SK-N-SH treated with all-trans-retinoic acid at 6 μM for 48 hours (cell line): ENCODE measurements at places on chromosomes 16 and 17.
A peak's percentile ranks its signal among the peaks of the same experiment; 100 is the strongest.

GRCh38 chr16:13062219-13062618 is 160.8 kb downstream of the SHISA9 start:
- ATAC-seq = no peak

- peak; percentile 84 for ATAC-seq
Observed at GRCh38 chr17:2192367-2193057, 111.1 kb downstream of the SMG6 start.

- ATAC-seq = peak; percentile 85
Observed at GRCh38 chr16:117379-118365, 20.8 kb downstream of the NPRL3 start.

- peak; percentile 38 for ATAC-seq
Observed at GRCh38 chr17:63549289-63549945, 860 bp upstream of the DCAF7 start.

DNA sequence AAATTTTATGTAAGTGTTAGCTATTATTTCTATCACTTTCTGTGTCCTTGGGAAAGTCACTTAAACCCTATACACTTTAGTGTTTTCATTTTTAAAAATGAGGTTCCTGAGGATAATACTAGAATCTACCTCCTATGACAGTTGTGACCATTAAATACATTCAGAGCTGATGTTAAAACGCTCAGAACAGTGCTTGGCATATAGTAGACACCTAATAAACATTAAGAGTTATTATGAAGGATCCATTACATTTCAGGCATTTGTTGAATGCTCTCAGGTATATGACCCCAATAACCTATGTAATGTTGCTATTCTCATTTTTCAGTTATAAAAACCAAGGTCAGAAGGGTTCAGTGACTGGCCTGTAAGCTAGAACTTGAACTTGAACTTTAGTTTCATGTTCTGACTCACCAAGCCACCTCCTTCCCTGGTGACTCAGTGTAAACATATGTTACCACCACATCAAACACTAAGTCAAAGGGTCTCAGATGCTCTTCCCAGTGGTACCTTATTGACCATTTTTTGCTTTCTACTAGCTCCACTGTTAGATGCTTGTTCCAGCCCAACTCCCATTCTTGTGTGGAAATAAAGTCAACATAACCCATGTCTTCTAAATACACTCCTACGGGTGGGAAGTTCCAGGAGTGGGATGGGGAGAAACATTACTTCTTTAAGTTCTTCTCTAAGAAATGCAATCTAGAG is 47.6 kb downstream of the HSD17B2 start:
- ATAC-seq = no peak

DNA sequence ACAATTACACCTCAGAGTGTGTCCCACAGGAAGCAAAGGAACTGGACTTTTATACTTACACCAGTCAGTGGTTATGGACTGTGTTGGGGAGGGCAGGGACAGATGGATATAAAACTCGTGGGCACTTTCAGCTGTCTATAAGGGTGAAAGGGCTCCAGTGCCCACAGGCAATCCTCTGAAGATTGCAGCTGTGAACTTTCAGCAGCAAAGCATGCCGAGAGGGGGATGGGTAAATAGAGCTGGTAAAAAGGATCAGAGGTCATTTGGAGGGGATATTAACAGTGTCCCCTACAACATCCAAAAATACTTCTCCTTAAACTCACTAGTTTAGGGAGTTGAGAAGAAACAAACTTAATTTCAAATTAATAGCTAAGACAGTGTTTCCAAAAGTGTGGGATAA is 13.3 kb upstream of the RFWD3 start:
- ATAC-seq = no peak

GRCh38 chr17:58968426-58969061 is 138.1 kb downstream of the TRIM37 start:
- no peak for ATAC-seq

GRCh38 chr17:43431714-43432523 is 33.1 kb downstream of the ARL4D start:
- ATAC-seq = no peak

DNA sequence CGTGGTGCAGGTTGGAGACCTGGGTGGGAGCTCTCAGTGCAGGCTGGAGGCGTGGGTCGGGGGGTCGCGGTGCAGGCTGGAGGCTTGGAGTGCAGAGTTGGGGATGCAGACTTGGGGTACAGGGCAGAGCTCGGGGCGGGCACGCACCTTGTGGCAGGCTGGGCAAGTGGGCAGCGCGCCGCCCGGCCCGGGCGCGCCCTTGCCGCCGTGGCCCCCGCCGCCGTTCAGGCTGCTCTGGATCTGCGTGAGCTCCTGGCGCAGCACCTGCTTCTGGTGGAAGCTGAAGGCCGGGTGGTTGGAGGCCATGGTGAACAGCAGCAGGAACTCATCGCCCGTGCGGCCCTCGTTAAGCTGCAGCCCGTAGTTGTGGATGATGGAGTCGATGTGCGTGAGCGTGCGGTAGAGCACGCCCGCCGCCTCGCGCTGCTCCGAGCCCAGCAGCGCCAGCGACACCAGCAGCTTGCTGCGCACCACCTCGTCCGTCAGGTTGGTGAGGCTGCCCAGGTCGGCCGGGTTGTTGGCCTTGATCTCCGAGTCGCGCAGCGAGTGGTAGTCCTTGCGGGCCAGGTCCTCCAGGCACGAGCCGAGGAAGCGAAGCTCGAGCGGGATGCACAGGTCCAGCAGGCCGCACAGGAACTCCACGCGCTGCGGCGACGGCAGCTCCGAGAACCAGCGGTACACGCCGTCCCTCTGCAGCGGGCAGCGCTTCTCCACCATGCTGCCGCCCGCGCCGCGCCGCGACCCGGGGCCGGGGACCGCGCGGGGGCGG is 1.1 kb downstream of the ZCCHC14 start:
- peak; percentile 13 for ATAC-seq
